Right ventricle myocardium inferior (tissue), 1 donor: ENCODE measurements at places on chromosomes 12 and 14.
A peak's percentile ranks its signal among the peaks of the same experiment; 100 is the strongest.

DNA sequence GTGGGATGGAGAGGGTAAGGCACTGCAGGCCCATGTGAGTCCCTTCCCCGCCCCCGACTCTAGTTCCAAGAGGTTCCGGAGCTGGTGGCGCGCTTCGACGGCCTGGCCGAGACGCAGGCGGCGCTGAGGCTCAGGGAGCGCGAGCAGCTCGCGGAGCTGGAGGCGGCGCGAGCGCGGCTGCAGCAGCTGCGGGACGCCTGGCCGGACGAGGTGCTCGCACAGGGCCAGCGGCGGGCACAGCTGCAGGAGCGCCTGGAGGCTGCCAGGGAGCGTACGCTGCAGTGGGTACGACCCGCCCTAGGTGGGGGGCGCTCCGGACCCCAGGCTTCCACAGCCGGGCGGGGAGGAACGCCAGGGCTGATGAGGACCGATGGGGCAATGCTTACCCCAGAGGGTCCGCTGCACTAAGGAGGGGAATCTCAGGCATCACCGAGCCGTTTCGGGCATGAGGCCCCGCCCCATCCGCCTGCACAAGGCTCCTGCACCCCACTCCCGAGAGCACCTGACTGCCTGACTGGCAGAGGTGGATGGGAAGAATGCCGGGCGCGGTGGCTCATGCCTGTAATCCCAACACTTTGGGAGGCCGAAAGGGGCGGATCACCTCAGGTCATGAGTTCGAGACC, 4.9 kb downstream of the CFAP73 start:
- DNase-seq, result peak; percentile 27

DNA sequence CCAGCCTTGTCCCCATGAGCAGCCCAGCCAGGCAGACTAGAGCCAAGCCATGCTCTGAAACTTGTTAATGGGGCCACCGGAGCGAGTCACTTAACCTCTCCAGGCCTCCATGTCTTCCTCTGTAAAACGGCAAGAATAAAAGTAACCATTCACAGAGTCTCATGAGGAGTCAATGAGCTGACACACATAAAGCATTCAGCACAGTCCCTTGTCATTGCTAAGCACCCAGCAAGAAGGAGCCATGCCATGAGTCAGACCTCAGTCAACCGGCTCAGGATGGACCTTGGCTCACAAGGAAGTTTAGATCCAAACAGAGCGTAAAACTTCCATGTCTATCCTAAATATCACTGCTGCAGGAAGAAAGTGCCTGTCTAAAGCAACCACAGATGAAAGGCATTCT, 10.6 kb downstream of the FICD start:
- no peak for DNase-seq

DNA sequence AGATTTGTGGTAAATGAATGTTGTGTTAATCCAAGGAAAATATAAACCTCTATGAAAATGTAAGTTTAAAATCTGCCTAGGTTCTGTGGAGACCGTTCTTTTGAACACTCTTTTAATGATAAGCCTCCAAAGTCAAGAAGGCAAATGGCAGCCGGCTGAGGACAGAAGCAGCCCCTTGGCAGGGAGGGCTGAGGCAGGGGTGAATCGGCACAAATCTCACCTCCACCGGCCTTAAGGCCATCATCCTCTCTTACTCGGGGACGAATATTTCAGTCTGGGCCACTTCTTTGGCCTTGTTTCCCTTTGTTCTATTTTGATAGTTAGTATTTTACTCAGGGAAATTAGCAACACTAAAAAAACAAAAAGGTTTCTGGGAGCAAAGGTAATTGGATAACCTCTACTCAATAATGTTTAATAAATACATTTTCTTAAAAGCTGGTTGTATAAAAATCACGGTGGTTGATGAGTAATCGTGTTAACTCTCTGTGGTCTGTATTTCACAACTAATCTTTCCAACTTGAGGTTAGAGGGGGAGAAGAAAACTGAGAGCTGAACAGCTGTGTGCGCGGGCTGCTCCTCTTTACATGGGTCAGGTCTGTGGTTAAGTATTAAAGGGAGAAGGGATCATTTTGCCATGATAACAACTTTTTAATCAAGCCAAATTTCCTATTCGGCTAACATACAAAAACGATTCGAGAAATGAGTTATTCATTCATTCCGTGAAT, 18.6 kb downstream of the LGMN start:
- no peak for DNase-seq

- DNase-seq, result no peak
Measured at GRCh38 chr12:42686514-42687172, 97.1 kb upstream of the PRICKLE1 start.

GRCh38 chr14:36901861-36902260, 240.2 kb downstream of the PAX9 start:
- DNase-seq, result no peak

GRCh38 chr14:100135073-100135472, 24.4 kb downstream of the DEGS2 start:
- DNase-seq, result no peak

DNA sequence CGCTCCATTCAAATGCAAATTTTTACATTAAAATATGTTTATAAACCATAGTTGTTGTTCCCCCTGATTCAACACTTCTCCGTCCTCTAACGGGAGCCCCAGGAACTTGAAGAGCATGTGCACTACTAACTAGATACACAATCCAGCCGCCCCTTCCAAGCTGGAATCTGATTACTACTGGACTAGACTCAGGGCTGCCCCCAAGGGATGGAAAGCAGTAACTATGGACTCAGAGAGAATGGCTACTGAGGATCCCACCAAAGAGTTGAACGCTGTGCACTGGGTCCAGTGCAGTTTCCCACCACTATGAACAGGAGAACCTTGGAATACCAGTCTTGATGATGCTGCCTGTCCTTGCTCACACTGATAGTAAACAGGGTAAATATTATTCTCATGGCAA, 48.6 kb upstream of the PCNX1 start:
- DNase-seq, result no peak

GRCh38 chr12:3680919-3681594, 71.9 kb downstream of the CRACR2A start:
- DNase-seq, result peak; percentile 82

GRCh38 chr12:109191621-109192250, 75.3 kb downstream of the ACACB start:
- no peak for DNase-seq

GRCh38 chr12:122190842-122191668, 8.1 kb downstream of the LRRC43 start:
- no peak for DNase-seq

GRCh38 chr14:96376093-96376492, 12.8 kb downstream of the GSKIP start:
- DNase-seq, result no peak

DNA sequence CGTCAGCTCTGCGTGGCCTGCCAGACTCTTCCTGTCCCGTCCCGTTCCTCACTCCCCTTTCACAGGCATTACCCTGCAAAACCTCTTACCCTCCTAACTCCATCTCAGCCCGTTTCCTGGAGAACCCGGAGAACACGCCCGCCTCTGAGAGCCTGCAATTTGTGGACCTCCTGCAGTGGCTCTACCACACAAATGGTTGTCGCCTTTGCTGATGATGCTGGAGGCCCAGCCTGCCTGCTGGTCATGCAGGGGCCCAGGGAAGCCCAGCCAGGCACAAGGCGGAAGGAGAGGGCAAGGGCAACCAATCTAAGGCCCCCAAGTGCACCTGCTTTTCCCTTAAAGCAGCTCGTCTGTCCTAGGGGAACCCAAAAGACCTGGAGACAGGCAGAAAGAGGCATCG, 22.5 kb downstream of the RFLNA start:
- DNase-seq, result no peak

DNA sequence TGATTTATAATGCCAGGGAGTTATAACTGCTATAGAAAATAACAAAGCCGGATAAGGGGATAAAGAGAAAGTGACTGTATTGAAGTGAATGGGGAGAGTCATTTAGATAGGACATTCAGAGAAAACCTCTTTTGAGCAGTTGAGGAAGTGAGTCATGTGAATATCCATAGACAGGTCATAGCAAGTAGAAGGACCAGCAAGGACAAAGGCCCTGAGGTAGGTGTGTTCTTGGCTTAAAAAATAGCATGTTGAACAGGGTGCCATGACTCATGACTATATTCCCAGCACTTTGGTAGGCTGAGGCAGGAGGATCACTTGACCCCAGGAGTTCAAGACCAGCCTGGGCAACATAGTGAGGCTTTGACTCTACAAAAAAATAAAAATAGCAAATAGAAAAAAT, 51.5 kb upstream of the RAP1B start:
- no peak for DNase-seq

DNA sequence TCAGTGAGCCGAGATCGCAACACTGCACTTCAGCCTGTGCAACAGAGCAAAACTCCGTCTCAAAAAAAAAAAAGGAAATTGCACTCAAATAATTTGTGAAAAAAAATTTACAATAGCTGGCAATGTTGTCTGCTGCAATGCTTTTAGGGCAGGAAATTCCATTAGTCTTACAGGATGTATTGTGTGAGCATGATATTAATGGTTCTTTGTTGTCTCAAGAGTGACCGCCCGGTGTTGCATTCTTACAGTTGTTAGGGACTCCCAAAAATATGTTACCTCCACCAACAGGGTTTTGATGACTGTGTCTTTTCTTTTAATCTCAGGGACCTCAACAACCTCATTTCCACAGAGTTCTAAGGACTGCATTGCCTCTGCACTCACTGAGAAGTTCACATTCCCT, 44.8 kb downstream of the PZP start:
- no peak for DNase-seq

DNA sequence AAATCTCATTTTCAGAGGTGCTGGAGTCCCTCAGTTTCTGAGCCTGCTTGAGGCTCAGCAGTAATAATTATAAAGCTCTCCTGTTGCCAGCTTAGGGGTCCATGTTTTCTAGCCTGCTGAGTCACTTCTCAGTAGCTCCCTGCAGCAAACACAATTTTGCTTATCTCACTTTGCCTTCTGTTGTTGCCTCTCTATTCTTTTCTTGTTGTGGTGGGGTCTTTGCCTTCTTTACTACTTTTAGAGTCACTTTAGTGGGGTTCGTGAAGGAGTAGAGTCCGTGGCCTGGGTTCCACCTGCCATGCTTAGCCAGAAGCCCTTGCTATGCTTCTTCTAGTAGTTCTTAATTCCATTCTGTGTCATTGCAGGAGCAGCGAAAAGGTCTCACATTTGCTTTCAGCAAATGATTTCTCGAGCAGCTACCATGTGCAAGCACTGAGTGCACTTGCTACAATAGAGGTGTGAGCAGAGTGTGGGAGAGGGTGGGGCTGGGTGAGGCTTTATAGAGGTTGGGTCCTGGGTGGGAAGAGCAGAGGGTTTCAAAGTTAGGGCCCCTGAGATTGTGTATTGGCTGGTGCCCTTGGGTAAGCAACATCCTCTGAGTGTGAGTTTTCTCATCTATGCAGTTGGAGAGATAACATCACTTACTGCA, 114.3 kb downstream of the ADCK1 start:
- no peak for DNase-seq

DNA sequence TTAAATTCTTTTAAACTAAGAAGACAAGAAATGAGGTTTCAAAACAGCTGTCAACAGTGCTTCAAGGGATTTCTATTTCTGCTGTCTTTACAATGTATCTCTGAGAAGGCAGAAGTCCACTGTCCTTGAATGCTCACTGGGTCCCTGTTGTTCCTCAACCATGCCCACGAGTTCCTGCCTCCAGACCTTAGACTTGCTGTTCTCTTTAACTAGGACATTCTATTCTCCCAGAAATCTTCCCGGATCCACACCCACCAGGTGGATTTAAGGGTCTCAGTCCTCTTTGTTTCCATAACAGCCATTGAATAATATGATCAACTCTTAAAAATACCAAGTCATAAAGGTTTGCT, 6.7 kb upstream of the SLC41A2 start:
- no peak for DNase-seq

DNA sequence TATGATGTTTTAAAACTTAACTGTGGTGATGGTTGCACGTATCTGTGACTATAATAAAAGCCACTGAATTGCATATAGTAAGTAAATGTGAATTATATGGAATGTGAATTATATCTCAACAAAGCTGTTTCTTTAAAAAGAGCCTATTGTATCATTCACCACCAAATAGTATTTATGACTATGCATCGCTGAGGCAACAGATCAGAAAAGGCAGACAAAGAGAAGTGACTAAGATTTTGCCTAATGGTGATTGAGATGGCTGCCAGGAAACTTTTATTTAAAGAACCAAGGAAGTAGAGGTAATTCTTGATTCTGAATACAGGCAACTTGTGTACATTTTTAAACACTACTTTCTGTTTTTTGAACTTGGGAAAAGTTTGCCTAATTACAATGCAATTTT, 31.7 kb downstream of the DHRS7 start:
- DNase-seq, result no peak

- no peak for DNase-seq
Measured at GRCh38 chr12:1525858-1526257, 68.5 kb downstream of the FBXL14 start.

DNA sequence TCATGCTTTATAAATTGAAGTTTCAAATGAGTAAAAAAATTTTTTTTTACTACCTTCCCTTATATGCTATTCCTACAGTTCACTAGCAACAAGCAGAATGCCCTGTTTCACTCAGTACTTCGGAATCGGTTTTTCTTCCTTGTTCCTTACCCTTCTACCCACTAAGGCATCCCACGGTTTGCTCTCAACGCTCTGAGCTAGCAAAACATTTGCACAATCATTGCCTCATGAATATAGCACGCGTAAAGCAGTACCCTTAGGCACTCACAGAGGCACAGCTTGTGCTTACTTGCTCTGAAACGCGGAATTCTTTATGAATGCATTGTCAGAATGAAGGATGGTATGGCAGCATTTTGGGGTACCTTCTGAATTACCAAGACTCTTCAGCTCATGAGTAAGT, 45.0 kb downstream of the PPP1R13B start:
- DNase-seq, result no peak
